ENCODE measurements at places on chromosomes 1 and 21.

DNA sequence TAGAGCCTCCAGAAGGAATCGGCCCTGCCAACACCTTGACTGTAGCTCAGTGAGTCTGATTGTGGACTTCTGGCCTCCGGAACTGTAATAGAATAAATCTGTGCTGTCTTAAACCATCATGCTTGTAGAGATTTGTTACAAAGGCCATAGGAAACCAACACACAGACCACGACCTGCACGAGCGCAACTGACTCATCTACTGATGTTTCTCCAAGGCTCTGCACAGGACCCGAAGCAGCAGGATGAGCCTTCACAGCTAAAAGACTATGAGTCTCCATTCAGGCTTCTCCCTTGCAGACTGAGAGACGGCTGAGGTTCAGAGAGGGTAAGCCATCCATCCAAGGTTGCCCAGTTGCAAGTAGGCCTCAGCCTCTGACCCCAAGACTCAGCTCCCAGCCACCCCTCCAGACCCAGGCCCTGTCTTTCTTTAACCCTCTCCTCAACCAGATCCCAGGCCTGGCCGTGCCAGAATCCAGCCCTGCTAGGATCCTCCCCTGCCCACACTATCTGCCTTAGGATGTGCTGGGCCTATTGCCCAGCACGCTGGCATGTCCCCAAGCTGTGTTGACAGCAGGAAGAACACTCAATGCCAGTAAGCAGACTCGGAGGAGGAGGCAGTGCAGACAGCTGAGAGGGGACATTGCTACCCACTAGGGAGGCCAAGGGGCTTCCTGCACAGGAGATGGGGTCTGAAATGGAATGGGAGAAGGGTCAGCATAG is 109.0 kb downstream of the HMGB4 start:
- no peak for DNase-seq

DNA sequence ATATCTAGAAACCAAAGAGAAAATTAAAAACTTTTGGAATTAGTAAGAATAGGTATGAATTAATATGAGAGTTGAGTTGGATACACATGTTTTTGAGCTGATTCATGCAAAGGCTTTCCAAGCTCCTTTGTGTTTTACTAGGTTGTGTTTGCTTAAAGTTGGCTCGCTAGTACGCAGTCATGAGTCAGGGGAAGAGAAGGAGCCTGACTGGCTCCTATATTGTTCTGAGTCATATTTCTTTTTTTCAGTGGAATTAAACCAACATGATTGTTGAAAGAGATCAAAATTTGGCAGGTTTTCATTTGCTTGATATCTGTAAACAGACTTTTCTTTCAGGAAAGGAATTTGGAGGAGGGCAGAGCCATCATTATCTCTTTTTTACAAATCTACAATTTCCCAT is 66.7 kb downstream of the MAGI3 start:
- DNase-seq, result peak; percentile 92

DNA sequence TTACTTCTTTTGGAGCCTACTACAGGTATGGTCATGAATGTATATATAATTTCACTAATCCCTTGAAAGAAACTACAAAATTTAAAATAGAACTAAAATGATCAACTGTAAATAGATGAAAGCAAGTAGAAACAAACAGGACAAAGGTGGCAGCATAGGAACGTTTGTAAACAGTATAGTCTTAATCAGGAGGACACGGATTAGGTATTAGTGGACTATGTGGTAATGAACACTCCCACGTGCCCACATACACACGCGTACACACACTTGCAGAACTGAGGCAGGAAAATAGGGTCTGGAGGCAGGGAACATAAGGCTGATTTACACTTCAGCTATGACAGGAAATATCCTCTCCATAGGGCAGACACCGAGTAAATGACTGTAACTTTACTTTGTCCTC is 1397.8 kb downstream of the NCAM2 start:
- DNase-seq, result no peak

GRCh38 chr1:156847591-156848460 is 11.1 kb downstream of the INSRR start:
- no peak for DNase-seq

DNA sequence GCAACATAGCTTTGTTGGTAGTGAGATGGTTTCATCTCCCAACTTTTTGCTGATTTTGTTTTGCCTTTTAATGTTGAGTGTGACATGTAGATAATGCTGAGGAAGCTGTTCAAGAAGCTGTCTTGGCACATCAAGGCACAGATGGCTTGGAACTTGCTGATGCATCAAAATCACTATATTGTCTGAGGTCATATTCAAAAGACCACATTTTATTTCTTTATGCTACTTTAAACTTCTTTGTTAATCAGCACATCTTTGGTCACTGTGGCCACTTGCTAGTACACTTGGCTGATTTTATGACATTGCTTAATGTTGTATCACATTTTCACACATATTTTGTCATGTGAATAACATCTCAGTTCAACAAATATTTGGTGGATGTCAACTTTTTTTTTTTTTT is 87.1 kb upstream of the BCL10 start:
- no peak for DNase-seq

- no peak for DNase-seq
These were observed 77.7 kb upstream of the TMEM51 start for GRCh38 chr1:15075817-15076216.

DNA sequence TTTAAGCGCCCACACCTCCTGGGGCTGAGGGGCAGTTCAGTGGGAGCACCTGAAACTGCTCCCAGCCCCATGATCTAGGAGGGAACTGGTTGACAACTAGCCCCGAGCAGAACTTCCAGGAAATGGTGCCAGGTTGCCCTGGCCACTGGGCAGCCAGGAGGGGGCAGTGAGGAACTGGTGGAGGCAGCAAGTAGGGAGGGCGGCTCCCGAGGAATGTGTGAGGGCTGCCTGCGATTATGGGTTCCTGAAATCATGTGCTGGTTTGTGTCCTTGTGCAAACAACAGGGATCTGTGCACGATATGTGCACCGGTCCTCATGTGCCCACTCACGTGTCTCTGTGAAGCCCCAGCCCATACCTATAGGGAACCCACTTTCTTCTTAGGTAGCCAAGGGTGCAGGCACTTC is 9.9 kb downstream of the GPR3 start:
- peak; percentile 64 for DNase-seq

- DNase-seq, result no peak
These were observed 72.4 kb downstream of the NTNG1 start for GRCh38 chr1:107213225-107213624.

DNA sequence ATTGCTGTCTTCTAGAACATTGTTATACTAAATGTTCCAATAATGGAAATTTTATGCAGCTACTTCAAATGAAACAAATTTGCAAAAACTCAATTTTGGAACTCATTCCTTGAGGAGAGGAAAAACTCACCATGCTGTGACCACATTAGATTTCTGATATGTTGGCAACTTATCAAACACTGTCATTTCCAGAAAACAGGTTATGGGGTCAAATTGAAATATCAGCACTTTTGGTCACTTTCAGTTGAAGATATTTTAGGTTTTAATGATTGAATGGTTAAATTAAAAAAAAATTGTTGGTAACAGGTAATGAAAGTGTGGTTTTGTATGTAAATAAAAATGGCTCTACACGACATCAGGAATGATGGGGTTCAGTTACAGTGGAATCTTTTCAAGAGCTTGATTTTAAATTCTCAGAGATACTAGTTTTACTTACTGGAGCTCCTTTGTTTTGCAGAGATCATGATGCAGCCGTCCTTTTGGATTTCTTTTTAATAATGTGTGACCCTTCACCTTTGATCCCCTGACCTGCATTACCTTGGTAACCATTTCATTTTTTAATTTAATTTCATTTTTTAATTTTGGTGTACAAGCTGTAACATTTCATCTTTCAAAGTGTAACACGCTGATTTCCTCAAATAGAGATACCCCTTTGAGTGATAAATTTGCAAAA is 86.2 kb downstream of the CAMTA1 start:
- DNase-seq, result no peak

DNA sequence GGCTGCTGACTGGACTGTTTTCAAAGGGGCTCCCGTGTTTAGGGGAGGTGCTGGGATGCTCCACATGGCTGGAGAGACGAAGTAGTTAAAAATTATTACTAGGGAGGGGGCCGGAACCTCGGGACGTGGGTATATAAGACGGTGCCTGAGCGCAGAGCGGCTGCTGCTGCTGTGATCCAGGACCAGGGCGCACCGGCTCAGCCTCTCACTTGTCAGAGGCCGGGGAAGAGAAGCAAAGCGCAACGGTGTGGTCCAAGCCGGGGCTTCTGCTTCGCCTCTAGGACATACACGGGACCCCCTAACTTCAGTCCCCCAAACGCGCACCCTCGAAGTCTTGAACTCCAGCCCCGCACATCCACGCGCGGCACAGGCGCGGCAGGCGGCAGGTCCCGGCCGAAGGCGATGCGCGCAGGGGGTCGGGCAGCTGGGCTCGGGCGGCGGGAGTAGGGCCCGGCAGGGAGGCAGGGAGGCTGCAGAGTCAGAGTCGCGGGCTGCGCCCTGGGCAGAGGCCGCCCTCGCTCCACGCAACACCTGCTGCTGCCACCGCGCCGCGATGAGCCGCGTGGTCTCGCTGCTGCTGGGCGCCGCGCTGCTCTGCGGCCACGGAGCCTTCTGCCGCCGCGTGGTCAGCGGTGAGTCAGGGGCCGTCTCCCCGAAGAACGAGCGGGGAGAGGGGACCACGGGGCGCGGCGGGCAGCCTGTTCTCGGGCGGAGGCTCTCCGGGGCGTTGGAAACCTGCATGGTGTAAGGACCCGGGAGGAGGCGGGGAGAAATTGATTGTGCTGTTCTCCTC is at the start of gene CHODL:
CHODL (plus strand) TSS at position 163 of the 793 bp plus-strand sequence; CDS start at position 554, 391 bp downstream.
- DNase-seq, result no peak

DNA sequence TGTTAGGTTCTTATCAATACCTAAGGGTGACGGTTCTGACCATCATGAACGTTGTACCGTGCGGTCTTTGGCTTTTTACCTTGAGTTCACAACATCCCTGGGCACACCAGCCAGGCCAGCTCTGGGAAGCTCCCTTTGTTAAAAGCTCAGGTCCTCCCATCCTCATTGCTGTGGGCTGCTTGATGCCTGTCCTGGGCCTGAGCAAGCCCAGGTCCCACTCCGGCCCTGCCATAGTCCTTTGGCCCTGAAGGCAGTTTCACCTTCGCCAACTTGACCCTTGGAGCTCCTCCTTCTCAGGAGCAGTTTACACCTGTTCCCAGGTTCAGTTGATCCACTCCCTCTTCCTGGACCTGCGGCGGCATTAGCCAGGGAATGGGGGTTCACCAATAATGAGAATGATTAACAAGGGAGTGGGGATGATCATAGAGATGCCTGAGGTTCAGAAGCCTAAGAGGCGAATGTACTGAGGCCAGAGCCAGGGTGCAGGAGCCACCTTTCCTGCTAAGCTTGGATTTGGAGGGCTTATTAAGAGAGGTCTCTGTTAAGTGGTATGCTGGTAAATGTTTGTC is 40.2 kb downstream of the DHCR24 start:
- no peak for DNase-seq

DNA sequence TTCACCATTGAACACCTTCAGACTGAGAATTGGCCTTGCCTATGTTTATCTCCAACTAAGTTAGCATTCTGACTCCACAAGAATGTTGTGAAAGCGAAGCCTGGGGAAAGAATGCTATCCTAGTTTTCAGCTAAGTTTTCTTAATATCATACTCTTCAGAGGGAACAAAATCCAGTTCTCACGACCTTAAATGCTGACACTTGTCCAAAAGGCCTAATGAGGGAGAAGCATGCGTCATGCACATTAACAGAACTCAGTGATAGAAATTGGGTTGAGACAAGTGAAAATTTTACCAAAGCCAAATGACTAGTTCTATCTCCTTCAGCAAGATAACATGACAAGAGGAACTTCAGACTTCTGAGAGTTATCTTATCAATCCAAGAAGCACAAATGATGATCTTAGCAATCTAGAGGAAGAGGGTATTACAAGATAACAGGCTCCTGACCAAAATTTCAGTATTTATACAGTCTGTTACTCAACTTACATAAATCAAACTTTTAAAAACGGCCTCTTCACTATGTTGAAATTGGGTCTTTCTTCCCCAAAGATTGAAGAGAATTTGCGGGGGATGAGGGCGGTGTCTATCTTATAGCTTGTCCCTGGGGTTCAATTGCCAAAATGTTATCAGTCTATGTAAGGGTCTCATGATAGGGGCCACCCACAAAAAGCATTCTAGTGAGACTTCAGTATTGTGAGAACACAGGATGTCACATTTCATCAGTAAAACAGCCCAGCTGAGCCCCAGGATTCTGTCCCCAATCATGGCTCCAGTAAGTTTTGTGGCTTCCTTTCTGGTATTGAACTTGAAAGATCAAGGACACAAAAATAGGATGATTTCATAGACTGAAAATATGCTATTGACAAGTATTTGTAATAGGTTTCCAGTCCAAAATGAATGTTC is 26.5 kb upstream of the SLC45A3 start:
- no peak for DNase-seq
